Ascending aorta (tissue), 2 donors: ENCODE measurements at places on chromosomes 11 and 22. TPM values are rescaled to one million over a fixed set of nuclear protein-coding genes. Genes with fewer than 3 reads are reported as not detected.

DNA sequence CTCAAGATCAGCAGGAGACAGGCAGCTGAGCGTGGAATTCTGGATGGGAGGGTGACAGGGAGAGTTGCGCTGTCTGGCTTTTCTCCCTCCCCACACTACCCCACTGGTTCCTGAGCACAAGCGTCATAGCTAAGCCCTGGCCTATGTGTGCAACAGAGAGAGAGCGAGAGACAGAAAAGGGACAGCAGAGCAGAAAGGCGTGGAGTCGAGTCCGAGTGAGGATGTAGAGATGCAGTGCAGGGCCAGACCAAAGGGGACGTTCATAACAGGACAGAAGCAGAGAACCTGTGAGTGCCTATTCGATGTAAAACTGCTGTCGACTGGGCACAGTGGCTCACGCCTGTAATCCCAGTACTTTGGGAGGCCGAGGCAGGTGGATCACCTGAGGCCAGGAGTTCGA lies 94.0 kb upstream of the TMEM45B start:
- no peak overlapping the region for H3K4me3 ChIP-seq
- H3K4me1 ChIP-seq, result no peaks in the 10 kb centered on the region
- no peaks in the 10 kb centered on the region for H3K27me3 ChIP-seq

DNA sequence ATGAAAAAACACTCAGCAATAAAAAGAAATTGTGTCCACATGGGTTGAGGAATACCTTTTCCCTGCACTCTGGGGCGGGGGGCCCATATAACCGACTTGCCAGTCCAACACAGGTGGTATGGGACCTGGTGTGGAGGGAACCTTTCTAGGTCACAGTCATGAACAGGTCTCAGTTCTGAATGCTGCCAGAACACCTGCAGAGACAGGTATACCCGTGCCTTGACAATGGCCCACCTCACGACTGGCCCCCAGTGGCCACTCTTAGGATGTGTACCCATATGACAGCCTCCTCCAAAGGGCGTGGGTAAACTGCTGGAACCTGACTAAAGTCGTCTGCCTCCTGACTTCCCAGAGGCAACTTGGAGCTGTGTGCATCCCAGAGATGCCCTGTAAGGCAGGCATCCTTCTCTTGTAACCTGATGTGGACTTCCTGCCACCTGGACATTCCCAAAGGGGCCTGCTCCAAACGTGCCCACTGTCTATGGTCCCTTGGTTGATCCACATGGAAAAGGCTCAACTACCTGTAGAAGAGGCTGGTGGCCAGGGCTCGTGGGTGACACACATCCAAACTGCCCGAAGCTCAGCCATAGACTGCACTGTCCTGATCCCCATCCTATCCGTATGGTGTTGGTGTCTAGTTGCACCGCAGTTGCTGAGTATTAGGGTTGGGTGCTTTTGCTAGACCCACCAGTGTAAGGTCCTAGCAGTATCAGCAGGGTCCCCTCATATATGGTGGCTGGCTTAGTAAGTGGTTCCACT lies 859.3 kb downstream of the BRD1 start:
- DNase-seq, result peak; percentile 39
- no peak overlapping the region for H3K27ac ChIP-seq
- H3K27me3 ChIP-seq, result no peaks in the 10 kb centered on the region
- no peaks in the 10 kb centered on the region for H3K36me3 ChIP-seq
- H3K4me1 ChIP-seq, result no peaks in the 10 kb centered on the region

GRCh38 chr11:75474240-75474639 lies 41.2 kb upstream of the KLHL35 start:
- no peaks in the 10 kb centered on the region for H3K36me3 ChIP-seq
- no peak for DNase-seq
- H3K27me3 ChIP-seq, result no peaks in the 10 kb centered on the region
- H3K4me3 ChIP-seq, result no peak overlapping the region
- no peaks in the 10 kb centered on the region for H3K4me1 ChIP-seq

DNA sequence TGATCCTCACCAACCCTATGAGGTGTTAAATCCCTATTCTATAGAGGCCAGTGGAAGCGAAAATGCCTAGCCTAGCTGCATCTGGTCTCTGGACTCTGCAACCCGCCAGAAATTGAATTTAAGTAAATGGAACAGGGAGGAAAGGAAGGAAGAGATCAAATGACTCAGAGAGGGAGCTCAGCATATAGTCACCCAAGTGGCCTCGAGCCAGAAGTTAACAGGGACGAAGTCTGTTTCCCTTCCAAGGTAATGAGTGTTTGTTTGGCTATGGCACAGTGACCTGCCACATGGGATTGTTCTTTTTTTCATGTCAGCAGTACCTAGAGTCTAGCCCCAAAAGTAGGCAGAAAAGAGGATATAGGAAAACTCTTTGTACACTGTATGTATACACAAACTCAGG lies 66.3 kb downstream of the PAK1 start:
- no peak overlapping the region for H3K27ac ChIP-seq
- peaks cover 6% of the 10 kb centered on the region for H3K4me1 ChIP-seq
- H3K4me3 ChIP-seq, result no peak overlapping the region
- H3K36me3 ChIP-seq, result no peaks in the 10 kb centered on the region
- no peaks in the 10 kb centered on the region for H3K27me3 ChIP-seq

DNA sequence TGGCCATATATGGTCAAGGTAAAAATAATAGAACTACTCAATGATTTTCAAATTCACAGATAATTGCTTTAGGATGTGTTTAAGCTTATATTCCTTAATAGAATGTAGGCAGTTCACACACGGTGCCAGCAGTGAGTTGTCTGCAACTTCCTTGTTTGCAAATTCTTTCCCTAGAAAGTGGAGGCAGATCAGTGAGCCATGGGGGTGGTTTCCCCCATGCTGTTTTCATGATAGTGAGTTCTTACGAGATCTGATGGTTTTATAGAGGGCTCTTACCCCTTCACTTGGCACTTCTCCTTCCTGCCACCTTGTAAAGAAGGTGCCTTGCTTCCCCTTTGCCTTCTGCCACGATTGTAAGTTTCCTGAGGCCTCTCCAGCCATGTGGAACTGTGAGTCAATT lies 111.8 kb upstream of the LMO1 start:
- no peak overlapping the region for H3K27ac ChIP-seq
- no peak for DNase-seq
- no peak overlapping the region for H3K4me3 ChIP-seq
- H3K4me1 ChIP-seq, result no peaks in the 10 kb centered on the region
- no peaks in the 10 kb centered on the region for H3K36me3 ChIP-seq

GRCh38 chr11:62012832-62013461 lies 45.5 kb upstream of the FTH1 start:
- DNase-seq, result no peak
- no peak overlapping the region for H3K27ac ChIP-seq
- H3K4me3 ChIP-seq, result no peak overlapping the region
- no peaks in the 10 kb centered on the region for H3K4me1 ChIP-seq
- H3K36me3 ChIP-seq, result no peaks in the 10 kb centered on the region

The KCTD17 gene
- 34.9 TPM for total RNA-seq

The RAG1 gene
- under 0.01 TPM for total RNA-seq

The HRAS gene
- total RNA-seq, result 21.6 TPM

The OR2AT4 gene
- total RNA-seq, result not detected

The TEX54 gene
- not detected for total RNA-seq
